D721Med (cell line): ENCODE measurements at places on chromosomes 4 and X.

DNA sequence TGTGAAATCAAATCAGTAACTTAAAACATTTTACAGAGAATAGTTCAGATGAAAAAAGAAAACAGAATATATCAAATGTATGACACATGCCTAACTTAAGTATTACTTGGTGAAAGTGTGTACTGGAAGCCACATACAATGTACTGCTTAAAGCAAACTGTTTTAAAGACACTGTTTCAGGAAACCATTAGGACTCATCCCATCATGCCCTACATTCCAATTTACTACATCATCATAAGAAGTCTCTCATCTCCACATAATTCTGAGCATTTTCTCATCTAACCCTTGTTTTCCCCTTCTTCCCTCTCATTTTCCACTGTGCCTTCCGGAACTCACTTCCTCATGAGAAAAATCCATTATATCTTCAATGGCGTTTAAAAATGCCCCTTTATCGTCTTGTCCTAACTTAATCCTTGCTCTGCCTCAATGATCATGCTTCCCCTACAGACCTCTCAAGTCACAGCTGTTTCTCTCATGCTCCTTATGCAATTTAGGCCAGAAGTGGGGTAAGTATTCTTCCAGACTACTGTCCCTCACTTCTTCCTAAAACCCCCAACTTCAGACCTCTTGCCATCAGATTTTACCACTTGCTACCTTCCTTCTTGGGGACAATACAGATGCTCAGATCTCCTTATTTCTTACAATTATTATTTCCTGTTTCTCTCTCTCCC is 26.8 kb upstream of the FGF5 start:
- DNase-seq, result no peak

- DNase-seq, result no peak
These were observed 82.9 kb upstream of the BANK1 start for GRCh38 chr4:101707596-101707995.

DNA sequence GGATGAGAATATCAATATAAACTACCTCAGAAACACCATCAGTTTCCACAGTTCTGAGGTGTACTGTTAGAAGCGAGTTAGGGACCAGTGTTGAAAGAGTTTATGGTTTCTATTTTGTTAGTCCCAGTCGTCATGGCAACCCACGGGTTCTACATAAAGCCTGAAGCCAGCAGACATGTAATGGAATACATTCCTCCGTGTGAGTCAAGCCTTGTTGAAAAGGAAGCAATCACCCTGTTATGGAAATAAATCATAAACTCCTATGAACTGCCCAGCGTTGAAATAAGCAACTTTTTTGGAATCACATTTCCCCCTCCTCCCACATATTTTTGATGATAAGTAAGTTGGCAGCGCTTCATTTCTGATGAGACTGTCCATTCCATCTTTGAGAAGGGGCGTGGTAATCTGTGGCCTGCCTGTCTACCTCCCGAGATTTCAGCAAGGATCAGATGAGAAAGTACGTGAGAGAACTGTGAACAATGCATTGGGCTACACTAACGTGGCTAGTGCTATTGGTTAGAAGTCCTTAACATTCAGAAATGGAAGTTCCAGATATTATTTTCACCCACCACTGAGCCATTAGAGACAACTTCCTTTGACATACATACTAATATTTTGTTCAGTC is 40.4 kb upstream of the PDHA1 start:
- DNase-seq, result no peak

- DNase-seq, result no peak
These were observed 329.2 kb downstream of the ARHGAP10 start for GRCh38 chr4:148061141-148061481.

DNA sequence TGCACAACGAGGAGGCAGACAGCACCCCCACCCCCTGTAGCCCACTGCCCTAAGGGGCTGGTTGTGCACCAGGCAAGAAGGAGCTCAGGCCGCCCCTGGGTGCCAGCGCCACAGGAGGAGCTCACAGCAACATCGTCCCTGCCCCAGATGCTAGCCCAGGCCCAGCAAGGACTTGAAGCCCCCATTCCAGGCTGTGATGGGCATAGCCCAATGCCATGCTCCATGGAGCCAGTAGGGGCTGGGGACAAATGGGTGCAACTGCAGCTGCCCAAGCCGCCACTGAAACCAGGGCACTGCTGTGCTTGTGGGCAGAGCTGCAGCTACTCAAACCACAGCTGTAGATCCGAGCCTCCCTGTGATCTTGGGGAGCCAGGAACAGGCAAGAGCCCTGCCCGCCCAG is 241.3 kb upstream of the GIMD1 start:
- DNase-seq, result no peak

GRCh38 chr4:44145868-44146267 is 302.7 kb downstream of the KCTD8 start:
- no peak for DNase-seq

- DNase-seq, result no peak
These were observed 45.1 kb downstream of the SPATA4 start for GRCh38 chr4:176150356-176150682.
